ENCODE measurements at places on chromosomes 4 and X.

DNA sequence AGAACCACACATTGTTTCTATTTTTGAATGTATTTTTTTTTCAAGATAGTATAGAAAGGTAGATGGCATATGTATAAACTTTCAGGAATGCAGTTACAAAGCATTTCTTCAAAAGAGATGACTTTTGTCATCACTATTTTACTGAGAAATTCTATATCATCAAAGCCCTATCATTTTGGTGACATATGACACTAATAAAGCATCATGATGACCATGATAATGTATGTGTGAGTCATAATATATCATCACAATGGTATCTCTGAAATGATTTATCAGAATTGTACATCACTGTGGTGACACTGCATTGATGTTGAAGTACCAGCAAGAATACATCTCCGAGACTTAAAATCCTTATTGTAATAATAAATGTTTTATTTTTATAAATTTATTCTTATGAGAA, 1740.8 kb downstream of the PCDH7 start:
- no peak for DNase-seq

DNA sequence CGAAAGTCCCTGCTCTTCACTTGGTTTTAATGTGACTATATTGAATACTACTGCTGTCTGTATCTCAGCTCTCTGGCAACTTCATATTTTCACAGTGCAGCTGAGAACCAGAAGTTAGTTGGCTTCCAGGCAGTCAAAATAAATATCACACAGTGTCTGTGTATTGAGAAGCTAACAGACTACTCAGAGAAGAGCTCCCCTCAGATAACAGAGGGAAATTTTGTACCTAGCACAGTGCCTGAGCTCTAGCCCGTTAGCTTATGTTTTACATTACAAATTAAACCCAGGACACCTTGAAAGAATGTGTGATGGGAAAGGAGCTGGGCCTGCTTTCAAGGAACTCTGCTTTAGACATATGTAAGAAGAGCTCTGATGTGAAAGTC, 22.7 kb downstream of the JADE1 start:
- no peak for DNase-seq

DNA sequence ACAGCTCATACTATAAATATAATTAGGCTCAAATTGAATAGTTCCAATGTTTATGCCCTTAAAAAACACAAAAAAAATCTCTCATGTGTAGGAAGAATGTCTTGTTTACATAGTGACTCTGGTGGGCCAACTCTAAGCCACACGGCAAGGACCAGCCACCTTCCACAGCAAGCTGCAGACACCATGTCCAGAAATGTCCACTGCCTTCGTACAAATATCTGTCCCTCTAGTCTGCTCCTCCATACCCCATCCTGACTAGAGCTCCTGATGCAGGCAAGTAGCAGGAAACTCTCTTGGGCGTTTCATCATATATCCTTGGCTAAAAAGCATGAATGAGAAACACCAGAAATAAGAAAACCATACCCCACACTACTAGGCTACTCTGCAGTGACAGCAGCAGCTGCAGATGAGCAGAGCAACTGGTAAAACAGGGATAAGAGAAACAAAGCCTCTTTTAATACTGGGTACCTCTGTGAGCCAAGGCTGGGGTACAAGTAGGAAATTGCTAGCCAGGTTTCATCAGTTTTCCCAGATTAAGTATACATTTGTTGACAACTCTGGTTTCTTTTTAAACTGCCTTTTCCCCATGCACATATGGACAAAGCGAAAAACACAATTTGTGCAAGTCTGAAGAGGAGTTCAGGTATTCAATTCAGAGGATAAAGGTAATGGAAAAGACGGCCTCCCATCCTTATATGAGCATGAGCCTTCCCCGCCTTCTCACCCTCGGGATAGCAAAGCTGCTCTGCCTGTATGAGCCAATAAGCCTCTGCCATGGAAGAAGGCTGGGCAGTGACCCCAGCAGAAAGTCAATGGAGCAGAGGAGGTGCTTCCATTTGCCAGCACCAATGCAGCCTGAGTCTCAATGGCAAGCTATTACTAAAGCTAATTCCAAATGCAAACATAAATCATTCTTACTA, 245.4 kb downstream of the DCLK2 start:
- no peak for DNase-seq

DNA sequence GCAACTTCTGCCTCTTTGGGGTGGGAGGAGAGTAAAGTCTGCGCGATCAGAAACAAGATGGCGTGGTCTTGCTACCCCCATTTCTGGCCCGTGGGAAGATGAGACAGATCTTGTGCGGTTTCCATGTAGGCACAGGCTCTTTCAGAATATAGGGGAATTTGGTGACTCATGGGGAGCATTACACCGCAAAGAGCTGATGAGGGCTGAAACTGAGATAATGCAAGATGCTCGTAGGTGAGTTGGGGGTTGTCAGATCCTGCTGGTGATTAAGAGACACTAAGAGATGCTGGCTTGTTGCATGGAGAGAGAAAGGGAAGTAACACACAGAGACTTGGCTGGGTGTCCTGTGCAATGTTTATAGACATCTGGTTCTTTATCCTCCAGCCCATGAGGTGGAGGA, 1.5 kb downstream of the EVC start:
- peak; percentile 25 for DNase-seq

GRCh38 chr4:28558895-28559294, 1698.3 kb downstream of the STIM2 start:
- DNase-seq = no peak

DNA sequence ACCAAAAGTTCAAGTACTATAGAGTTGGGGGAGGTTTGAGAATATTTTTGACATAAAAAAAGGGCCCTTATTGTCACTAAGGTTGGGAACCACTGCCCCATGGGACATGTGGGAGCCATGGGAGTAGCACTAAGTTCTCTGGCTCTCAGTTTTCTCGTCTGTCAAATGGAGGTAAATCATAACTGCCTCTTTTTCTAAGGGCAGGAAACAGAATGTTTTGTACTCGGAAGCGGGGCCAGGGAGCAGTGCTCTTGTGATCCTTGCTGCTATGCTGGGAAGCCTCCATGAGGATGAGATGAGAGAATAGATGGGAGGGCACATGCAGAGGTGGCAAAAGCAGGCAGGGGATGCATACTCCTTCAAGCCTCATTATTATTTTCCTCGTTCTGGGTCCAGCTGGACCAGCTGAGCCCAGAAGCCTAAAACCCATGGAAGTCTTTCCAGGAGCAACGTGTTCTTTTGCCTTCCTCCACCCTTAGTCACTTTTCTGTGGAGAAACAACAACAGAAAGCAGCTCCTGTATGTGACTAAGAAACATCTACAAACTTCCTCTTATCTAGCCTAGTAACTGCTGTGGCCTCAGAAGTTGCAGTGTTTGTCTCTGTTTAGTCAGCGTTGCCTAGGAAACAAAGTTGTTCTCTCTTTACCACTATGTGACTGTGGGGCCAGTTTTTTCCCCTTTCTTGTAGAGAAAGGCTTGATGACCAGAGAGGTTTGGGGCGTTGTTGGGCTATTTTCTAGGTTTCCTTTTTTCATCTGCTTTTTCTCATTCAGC, 64.8 kb downstream of the TSC22D3 start:
- DNase-seq = no peak

Data from urothelium cell line (cell line).